RPMI7951 (cell line): ENCODE measurements at places on chromosomes 7 and 10. TPM values are rescaled to one million over a fixed set of nuclear protein-coding genes. Genes with fewer than 3 reads are reported as not detected.

DNA sequence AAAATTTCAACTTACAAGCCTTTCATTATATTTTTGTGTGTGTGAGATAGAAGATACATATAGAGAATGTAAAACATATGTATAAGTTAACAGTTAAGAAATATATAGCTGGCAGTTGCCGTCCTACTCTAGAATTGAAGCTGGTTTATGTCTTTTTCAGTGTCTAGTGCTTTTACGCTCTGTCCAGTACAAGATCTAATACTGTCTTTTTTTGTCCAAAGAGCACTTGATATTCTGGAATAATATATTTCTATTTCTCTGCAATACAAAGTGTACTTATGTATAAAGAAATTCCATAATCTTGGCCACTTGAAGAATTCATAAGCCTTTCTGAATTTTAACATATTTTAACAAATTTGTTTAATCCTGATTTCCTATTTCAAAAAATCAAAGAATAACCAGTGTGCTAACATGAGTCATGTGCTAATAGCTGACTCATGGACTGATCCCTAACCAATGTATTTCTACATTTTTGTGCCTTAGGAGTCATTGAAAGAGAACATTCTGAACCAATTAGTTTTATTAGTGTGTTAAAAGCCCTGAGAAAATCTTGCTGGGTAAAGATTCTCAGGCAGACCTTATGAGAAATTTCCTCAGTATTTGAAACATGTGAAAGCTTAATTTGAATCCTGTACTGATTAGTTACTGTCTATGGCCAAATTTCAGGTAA is 73.2 kb upstream of the CCAR1 start:
- DNase-seq = peak; percentile 71

- DNase-seq = peak; percentile 94
Observed at GRCh38 chr10:35259769-35260397, 76.4 kb upstream of the CCNY start.

- DNase-seq = no peak
Observed at GRCh38 chr7:134355927-134356326, 39.2 kb upstream of the SLC35B4 start.

Gene FAM13C
- 3.4 and 4.1 TPM in 2 replicates for total RNA-seq

Gene KDM7A
- total RNA-seq = 1.1 and 1.2 TPM in 2 replicates

Gene CCDC172
- not detected in 2 replicates for total RNA-seq

GRCh38 chr10:31554556-31554955 is 235.5 kb downstream of the ZEB1 start:
- peak; percentile 91 for DNase-seq

- no peak for DNase-seq
Observed at GRCh38 chr10:35926846-35927245, 284.8 kb upstream of the FZD8 start.

GRCh38 chr7:155586843-155587440 is 40.6 kb upstream of the CNPY1 start:
- DNase-seq = no peak

GRCh38 chr7:141568227-141568626 is 17.0 kb downstream of the AGK start:
- no peak for DNase-seq

DNA sequence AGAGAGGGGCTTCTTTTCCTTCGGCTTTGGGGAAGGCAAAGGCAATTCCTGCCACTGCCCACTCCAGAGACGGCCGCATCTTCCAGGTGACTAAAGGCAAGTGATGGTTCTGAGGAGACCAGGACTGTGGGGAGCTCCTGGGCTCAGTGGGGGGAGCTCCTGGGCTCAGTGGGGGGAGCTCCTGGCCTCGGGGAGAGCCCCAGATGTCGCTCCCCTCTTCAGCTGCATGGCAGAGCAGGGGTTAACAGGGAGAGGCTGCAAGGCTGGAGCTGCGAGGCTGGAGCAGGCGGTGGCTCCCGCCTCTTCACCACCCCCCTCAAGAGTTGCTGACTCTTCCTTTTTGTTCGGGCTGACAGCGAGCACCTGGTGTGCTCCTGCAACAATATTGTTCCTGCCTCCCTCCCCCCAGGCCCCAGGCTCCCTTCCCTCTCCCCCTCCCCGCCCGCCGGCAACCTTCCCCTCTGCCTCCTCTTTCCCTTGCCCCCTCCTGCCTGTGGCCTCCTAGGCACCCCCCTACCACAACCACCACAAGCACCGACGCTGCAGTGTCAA is 56.3 kb upstream of the LBX1 start:
- no peak for DNase-seq

GRCh38 chr10:128296253-128297007 is 170.2 kb upstream of the MKI67 start:
- DNase-seq = no peak

Gene FOXP2
- 0.10 TPM in 1 of 2 replicates, not detected in the other for total RNA-seq

DNA sequence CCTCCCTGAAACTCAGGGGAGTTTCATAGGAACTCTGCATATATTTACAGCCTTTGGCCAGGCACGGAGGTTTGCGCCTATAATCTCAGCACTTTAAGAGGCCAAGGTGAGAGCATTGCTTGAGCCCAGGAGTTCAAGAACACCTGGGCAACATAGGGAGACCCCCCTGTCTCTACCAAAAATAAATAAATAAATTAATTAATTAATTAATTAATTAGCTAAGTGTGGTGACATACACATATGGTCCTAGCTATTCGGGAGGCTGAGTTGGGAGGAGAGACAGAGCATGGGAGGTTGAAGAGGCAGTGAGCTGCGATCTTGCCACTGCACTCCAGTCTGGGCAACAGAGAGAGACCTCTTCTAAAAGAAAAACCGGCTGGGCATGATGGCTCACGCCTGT is 9.4 kb upstream of the LEP start:
- no peak for DNase-seq

DNA sequence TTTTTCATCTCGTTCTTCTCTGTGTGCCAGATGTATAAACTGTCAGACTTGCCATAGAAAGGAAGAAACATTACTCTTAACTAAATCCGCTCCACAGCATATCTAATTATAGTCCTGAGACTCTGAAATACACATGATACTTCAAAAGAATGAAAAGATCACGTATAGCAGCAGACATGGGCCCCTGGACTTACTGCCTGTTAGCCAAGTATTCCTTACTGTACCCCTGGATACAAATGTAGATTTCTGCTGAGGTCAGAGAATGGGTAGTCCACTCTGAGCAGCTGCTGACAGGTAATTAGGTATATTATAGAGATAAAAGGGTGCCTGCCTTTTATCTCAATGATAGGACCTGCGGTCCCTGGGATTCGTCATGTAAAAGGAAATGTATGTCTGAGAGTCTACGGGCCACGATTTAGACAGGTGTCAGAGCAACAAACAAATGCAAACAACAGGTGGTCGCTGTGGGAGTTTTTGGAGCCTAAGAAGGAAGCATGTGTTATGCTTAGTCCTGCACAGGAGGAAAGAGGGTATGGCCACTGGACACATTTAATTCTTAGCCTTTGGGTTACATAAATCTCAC is 69.4 kb downstream of the VOPP1 start:
- DNase-seq = no peak

- no peak for DNase-seq
Observed at GRCh38 chr10:84845628-84846261, 517.4 kb downstream of the CCSER2 start.

GRCh38 chr7:82633592-82633991 is 190.0 kb upstream of the CACNA2D1 start:
- DNase-seq = no peak

DNA sequence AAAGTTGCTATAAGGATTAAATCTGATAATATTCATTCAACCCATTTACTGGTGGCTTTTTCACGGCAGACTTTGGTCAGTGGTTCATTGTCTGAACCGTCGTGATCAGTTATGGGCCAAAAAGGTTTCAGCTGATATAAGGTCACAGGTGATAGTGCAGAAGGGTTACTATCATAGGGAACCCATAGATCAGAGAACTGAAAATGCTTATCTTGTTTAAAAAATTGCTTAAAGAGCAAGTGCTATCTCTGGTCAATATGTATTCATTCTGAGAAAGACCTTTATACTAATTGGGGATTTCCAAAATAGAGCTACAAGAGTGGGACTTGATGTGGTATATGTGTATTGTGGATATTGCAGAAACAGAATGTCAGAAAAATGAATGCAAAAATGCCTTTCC is 147.8 kb upstream of the SEMA3E start:
- DNase-seq = no peak

DNA sequence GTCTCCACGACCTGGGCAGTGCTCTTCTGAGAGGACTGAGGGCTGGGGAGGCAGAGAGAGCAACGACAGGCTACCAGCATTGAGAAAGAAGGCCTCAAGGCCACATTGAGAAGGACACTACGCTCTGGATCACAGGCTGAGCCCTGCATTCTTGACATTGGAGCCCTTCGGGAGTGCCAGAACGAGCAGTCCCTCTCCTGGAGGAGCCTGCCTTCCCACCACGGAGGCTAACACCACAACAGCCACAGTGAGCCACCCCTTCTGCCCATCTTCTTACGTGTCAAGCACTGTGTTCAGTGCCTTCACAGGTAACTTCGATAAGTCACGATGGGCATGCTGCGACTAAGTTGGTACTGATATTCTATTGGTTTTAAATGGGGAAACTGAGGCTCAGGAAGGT is 267.8 kb downstream of the RPS24 start:
- no peak for DNase-seq

DNA sequence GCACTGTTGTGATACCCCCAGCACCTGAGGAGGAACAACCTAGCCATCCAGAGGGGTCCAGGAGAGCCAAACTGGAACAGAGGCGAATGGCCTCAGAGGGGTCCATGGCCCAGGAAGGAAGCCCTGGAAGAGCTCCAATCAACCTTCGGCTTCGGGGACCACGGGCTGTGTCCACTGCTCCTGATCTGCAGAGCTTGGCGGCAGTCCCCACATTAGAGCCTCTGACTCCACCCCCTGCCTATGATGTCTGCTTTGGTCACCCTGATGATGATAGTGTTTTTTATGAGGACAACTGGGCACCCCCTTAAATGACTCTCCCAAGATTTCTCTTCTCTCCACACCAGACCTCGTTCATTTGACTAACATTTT is 1.6 kb upstream of the CASP2 start:
- no peak for DNase-seq

- DNase-seq = peak; percentile 57
Observed at GRCh38 chr10:68598978-68599770, 39.0 kb downstream of the TET1 start.

Gene CALHM1
- total RNA-seq = not detected in 2 replicates

Gene LRRC61
- 7.9 and 9.5 TPM in 2 replicates for total RNA-seq

Gene ADK
- total RNA-seq = 63.5 and 64.6 TPM in 2 replicates

Gene CYP3A7
- total RNA-seq = not detected in 2 replicates

DNA sequence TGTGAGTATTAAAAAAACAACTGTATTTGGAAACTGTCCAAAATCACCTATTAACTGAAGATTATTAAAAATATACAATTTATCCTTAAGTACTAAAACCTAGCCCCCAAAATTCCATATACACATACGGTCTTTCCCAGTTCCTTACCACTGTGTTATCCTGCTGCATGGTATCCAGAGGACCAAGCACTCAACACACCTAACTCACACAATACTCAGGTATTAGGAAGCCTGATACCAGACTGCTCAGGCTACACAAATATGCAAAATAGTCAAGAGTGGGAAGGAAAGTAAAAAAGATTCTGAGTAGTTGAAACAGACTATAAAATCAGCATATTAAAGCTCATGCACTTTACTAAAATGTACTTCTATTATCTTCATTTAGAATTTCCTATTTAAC is 67.2 kb downstream of the EPC1 start:
- DNase-seq = no peak

GRCh38 chr10:10791869-10792268 is 225.8 kb upstream of the CELF2 start:
- no peak for DNase-seq

- no peak for DNase-seq
Observed at GRCh38 chr7:7989133-7989532, 20.5 kb downstream of the GLCCI1 start.

- DNase-seq = no peak
Observed at GRCh38 chr7:3336042-3336665, 35.1 kb downstream of the SDK1 start.

GRCh38 chr7:77580762-77581350 is 43.8 kb downstream of the PTPN12 start:
- DNase-seq = no peak

DNA sequence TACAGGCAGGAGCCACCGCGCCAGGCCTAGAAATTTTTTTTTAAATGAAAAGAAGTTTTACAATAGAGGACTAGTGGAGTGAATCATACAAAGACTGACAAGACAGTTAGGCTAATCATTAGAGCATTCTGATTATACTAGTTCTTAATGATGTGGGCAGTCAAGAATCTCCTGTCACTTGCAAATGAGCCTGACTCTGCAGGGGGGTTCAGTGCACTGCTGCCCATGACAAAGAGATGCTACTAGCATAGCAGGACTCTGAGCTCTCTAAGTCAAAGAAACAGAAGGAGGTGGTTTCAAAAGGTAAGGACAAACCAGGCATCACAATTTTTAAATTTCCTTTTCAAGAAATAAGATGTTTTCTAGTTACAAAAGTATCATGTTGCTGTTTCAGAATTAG is 59.0 kb downstream of the CCDC6 start:
- no peak for DNase-seq

Gene ASZ1
- not detected in 2 replicates for total RNA-seq

GRCh38 chr10:58952162-58952601 is 224.3 kb upstream of the PHYHIPL start:
- no peak for DNase-seq

Gene HOXA4
- total RNA-seq = 4.3 and 9.7 TPM in 2 replicates

GRCh38 chr10:43273543-43273942 is 6.7 kb upstream of the RASGEF1A start:
- no peak for DNase-seq

- DNase-seq = no peak
Observed at GRCh38 chr10:60185421-60185820, 204.3 kb downstream of the ANK3 start.

Gene NCOA4
- 111 and 144 TPM in 2 replicates for total RNA-seq

DNA sequence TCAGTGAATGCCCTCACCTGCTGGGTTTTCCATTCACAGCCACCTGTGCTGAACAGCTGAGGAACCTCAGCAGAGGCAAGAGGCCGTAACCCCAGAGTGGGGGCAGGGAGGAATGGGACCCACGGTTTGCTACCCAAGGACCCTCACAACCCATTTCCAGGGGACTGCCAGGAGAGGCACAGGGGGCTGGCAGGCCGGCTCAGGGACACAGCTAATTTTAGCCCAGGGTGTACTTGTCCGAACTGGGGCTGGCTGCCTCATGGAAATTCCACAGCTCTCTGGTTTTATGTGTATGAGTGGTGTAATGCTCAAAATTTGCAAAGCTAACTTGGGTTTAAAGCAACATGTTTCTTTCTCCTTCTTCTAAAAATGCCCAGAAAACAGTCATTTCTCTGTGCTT is 42.2 kb downstream of the MINDY4 start:
- no peak for DNase-seq

DNA sequence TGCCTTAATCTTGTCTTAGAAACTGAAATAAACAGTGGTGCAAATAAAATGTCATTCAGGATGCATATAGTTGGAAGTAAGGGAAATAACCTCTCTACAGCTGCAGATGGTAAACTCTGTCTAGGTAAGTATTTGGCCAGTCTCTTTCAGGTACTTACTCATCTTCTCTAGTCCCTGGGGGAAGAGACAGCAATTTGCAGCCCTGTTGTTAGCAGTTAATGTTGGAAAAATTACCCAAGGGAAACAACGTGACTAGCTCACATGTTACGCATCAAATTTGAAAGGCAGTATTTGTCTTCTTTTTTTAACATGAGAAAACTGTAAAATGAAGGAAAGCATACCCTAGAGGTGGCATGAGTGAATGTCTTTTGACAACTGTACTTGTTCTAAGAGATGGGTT is 3.2 kb upstream of the HUS1 start:
- no peak for DNase-seq

Gene HOXA7
- total RNA-seq = 16.4 and 19.7 TPM in 2 replicates

- DNase-seq = no peak
Observed at GRCh38 chr10:86258499-86258898, 108.1 kb downstream of the GRID1 start.

- DNase-seq = no peak
Observed at GRCh38 chr7:28739826-28740225, 218.3 kb downstream of the TRIL start.

GRCh38 chr7:39811161-39811614 is 138.9 kb upstream of the CDK13 start:
- peak; percentile 86 for DNase-seq
